ENCODE measurements at places on chromosomes 1 and 21.

DNA sequence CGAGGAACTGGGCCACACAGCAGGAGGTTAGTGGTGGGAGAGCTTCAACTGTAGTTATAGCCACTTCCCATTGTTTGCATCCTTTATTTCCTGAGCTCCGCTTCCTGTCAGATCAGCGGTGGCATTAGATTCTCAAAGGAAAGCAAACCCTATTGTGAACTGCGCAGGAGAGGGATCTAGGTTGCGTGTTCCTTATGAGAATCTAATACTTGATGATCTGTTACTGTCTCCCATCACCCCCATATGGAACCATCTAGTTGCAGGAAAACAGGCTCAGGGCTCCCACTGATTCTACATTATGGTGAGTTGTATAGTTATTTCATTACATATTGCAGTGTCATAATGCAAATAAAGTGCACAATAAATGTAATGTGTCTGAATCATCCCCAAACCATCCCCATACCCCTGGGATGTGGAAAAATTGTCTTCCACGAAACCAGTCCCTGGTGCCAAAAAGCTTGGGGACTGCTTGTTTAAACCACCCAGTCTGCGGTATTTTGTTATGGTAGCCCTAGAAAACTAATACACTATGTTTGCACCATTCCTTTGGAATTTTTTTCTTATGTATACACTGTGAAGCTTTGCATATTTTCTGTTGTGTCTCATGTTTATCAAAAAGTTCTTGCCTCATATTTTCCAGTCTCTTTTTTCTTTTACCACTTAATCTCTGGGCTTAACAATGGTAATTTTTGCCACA, 136.6 kb upstream of the IVNS1ABP start:
- DNase-seq, result no peak

GRCh38 chr1:201307231-201307630, 23.9 kb downstream of the PKP1 start:
- DNase-seq, result no peak

DNA sequence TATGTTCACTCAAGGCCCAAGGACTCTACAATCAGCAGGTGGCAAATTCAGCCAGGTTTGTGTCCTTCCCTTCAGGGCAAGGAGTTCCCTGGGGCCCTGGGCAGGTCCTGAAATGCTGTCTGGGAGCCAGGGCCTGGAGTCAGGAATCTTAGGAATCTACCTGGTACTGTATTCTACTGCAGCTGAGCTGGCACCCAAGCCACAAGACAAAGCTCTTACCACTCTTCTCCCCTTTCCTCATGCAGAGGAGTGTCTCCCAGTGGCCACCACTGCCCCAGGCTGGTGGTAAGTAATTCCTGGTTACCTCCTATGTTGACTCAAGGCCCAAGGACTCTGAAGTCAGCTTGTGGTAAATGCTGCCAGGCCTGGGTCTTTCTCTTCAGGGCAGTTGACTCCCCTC, 153.4 kb downstream of the NRIP1 start:
- no peak for DNase-seq

DNA sequence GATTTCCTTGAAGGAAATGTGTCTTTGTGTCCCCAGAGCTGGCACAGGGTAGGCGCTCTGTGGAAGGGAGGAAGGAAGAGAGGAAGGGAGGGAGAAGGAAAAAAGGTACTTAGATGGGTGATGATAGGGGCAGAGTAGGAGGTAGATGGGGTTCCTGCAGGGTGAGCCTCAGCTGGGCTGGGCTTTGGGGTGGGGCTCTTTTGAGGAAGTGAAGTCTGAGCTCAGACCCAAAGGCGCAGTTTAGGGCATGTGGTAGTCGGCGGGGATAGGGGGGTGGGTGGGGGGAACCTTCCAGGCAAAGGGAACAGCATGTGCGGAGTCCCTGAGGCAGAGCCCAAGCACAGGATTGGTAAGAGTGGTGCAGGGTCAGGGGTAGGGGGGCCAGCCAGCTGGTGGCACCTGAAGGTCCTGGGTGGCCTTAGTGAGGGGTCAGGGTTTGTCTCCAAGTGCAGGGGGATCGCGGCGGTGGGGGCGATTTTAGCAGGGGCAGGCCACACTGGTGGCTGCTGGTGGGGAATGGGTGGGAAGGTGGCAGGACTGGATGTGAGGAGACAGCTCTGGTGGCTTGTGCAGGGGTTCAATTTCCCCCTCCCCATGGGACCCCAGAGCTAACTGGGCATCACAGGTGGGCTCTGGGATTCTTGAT, 8.4 kb upstream of the HTR6 start:
- DNase-seq, result no peak

- no peak for DNase-seq
These were observed 10.2 kb downstream of the TNNI1 start for GRCh38 chr1:201411292-201411691.

- DNase-seq, result peak; percentile 12
These were observed 7.9 kb upstream of the GSTM5 start for GRCh38 chr1:109704173-109704572.

GRCh38 chr1:201429736-201430501, 8.4 kb upstream of the TNNI1 start:
- no peak for DNase-seq

DNA sequence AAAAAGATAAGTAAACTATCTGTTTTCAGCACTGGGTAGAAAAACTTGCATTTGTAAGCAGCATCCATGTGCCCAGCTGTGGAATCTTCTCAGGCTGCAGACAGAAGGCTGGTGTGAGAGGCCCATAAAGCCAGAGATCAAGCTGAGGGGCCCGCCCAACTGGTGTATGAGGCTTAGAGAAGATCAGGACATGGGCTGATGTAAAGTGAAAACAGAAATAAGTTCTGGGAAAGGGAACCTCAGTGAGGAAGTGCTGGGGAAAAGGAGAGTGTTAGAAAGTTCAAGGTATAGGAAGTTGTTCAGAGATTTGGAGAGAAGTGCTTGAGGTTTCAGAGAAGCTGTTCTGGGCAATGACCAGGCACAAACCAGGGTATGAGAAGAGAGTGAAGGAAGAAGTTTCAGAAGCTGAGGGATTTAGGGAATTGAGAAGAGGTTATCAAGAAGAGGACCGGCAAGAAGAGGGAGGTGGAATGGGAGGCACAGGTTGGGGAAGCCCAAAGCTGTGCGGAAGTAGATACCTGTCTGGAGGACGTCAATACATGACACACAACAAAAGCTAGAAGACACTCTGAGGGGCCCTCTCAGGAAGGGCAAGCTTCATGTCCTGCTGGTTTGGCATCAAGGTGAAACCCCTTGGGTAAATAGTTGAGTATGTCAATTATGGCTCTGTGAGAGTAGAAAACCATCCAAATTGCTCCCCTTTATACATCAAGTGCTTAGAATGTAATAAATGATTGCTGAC, 2.7 kb upstream of the CD5L start:
- DNase-seq, result no peak

- peak; percentile 77 for DNase-seq
These were observed 21.4 kb downstream of the SLC2A7 start for GRCh38 chr1:9004700-9005394.

GRCh38 chr1:205046870-205047269, 3.9 kb downstream of the CNTN2 start:
- no peak for DNase-seq

GRCh38 chr1:224700918-224701531, 84.9 kb downstream of the CNIH3 start:
- peak; percentile 24 for DNase-seq

DNA sequence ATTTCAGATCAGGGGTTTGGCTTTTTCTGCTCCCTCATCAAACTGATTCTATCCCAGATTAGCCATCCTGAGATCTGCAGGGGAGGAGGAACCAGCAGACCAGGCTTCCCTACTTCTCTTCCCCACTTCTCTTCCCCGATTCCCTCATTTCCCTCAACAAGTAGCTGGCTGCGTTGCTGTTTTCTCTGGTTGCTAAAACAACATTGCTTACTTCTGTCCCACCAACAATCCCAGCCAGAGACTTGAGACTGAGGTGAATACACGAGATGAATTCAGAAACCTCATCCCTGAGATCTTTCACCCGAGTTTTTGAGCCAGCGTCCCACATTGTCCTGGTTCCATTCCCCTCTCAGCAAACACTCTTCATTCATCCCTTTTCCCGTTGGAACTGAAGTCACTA, 22.4 kb downstream of the DYRK3 start:
- DNase-seq, result no peak

GRCh38 chr1:248839168-248839555, 1.1 kb downstream of the ZNF672 start:
- no peak for DNase-seq

DNA sequence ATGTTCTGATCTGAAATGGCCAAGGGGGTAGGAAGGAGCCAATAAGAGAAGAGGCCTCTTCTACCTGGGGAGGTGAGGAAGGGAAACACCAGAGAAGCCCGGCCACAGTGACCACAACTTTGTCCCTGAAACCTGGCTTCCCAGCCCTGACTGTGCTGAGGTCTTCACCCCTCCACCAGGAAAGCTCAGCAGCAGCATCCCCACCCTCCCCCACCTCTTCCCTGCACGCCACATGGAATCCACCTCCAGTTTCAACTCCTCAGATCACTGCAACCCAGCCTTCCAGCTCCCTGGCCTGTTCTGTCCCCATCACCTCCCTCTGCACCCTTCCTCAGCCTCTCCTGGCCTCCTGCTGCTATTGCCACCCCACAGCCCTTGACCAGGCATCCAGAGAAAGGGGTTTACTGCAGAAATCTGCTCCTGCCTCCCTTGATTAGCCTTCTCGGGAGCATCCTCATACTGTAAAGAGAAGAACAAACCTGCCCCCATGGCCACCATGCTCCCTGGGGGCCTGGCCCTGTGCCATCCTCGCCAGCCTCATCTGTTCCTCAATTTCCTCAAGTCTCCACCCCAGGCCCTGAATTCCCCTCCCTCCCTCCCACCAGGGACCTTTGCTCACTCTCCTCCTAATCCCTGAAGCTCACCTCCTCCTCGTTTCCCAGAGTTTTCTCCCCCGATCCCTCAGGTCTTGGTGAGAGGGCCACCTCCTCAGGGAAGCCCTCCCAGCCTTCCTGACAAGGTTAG, 450.9 kb downstream of the MATN1 start:
- no peak for DNase-seq

GRCh38 chr1:7608628-7609305, 162.3 kb upstream of the VAMP3 start:
- no peak for DNase-seq

DNA sequence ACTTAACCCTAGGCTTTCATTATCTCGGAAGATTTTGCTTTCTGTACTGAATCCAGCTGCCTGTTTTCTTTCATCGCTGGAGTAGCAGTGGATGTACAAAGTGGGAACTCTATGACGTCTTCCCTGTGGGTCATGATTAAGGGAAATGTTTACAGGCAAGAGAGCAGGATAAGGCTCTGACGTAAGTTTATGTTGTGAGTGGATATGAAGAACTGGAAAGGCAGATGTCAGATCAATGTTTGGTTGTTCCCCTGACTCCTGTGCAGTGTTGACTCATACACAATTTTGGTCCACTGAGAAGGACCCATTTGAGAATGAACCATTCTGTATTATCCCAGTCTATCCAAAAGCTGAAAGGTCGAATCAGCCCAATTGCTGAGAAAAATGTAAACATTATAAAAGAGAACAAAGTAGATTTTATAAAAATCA, 292.4 kb downstream of the GRIK1 start:
- no peak for DNase-seq

DNA sequence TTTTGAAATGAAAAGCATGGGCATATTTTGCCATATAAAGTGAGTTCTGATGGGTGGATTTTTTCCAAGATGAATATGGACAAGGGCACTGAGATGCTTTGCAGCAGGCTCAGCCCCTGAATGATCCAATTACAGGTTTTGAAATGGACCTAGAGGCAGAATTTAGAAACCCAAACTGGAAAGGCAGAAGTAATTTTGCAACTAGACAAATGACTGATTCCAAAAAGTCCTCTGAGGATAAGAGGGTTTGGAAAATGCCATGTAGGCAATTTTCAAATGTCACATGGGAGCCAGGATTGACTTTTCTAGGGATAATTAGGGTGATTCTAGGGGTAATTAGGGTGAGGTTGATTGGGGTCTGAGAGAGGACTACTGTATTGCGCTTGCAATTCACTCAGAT, 148.9 kb upstream of the ZNF648 start:
- DNase-seq, result no peak

DNA sequence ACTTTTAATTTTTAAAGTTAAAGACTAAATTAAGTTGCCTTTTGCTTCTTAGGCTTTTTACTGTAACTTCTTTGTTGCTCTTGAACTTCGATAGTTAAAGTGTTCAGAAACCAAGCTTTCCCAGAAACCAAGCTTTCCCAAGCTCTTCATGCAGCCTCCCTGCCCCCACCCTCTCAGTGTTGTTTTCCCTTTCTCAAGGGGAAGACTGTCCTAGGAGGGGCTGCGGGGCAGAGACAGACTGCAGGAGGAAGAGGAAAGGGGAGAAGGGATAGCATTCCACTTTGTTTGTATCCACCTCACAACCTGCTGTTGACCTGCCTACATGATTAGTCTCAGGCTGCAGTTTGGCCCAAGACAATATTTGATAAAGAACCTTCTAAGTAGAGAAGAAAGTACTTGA, 39.0 kb upstream of the DIPK1A start:
- no peak for DNase-seq

- DNase-seq, result no peak
These were observed 10.1 kb upstream of the AVPR1B start for GRCh38 chr1:206127336-206127735.

DNA sequence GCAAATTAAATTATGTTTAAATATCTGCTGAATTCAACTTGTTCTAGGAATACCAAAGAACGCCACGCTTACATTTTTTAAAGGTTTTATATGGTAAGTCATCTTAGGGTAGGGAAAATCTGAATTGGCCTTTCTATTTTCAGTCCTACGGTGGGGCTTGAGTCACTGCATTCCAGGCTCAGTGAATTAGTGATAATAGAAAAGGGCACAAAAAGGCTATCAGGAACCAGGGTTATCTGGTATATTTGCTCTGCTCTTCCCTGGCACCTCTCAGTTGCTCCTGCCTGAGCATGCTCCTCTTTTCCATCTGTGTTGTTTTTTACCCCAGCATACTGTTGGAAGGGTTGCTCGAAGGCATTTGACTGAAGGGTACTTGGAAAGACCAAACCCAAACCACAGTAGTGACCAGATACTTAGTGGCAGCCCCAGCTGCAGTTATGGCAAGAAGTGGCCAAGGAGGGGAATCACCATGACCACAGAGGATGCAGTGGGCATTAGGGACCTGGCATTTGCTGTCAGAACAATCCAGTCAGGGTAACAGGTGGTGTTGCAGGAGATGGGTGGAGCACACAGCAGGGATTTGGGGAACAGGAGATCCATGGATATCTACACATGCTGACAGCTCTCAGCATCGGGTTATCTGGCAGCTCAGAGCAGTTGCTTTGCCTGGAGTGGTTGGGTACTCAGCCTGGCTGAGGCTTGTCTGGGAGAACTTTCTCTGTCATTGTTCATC, 2.3 kb downstream of the OVAAL start:
- DNase-seq, result no peak

DNA sequence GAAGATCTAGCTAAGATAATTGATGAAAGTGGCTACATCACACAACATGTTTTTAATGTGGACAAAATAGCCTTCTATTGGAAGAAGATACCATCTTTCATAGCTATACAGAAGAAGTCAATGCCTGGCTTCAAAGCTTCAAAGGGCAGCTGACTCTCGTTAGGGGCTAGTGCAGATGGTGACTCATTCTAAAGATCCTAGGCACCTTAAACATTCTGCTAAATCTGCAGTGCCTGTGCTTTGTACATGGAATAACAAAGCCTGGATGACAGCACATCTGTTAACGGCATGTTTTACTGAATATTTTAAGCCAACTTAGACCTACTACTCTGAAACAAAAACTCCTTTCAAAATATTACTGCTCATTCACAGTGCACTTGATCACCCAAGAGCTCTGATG, 65.6 kb upstream of the USP24 start:
- no peak for DNase-seq

GRCh38 chr1:56404066-56404465, 175.3 kb downstream of the PLPP3 start:
- DNase-seq, result no peak

- DNase-seq, result no peak
These were observed 15.5 kb downstream of the MAP3K7CL start for GRCh38 chr21:29145852-29146453.

GRCh38 chr21:42593007-42593814, 60.2 kb upstream of the PDE9A start:
- peak; percentile 80 for DNase-seq

Data from A549 (cell line).